Airway epithelial cell (primary cell): ENCODE measurements at places on chromosomes 6 and 20. TPM values are rescaled to one million over a fixed set of nuclear protein-coding genes. Genes with fewer than 3 reads are reported as not detected.

DNAH8 gene
- total RNA-seq, result not detected in 2 replicates

HELZ2 gene
- 21.7 and 26.6 TPM in 2 replicates for total RNA-seq

CCN5 gene
- 0.28 and 0.63 TPM in 2 replicates for total RNA-seq

CPXM1 gene
- not detected in 2 replicates for total RNA-seq

SMOC2 gene
- 0.33 and 1.1 TPM in 2 replicates for total RNA-seq

FOXS1 gene
- not detected in 2 replicates for total RNA-seq

AKAP12 gene
- 7.0 and 8.6 TPM in 2 replicates for total RNA-seq

MCCD1 gene
- total RNA-seq, result not detected in 2 replicates

SRMS gene
- total RNA-seq, result 0.35 TPM in 1 of 2 replicates, not detected in the other

HECA gene
- 8.8 and 11.6 TPM in 2 replicates for total RNA-seq

PPP1R14C gene
- 89.3 and 94.6 TPM in 2 replicates for total RNA-seq

KCNK16 gene
- not detected in 2 replicates for total RNA-seq

CCN6 gene
- 0.14 and 0.88 TPM in 2 replicates for total RNA-seq

PLN gene
- total RNA-seq, result not detected in 2 replicates

DUSP15 gene
- total RNA-seq, result not detected in 2 replicates

ANGPT4 gene
- not detected in 2 replicates for total RNA-seq

WASF1 gene
- 18.0 and 23.3 TPM in 2 replicates for total RNA-seq

ACTL10 gene
- total RNA-seq, result 2.8 and 3.2 TPM in 2 replicates

TINAG gene
- not detected in 2 replicates for total RNA-seq

OTOR gene
- not detected in 2 replicates for total RNA-seq

FERMT1 gene
- 26.7 and 37.3 TPM in 2 replicates for total RNA-seq

ELOVL4 gene
- 8.8 and 15.4 TPM in 2 replicates for total RNA-seq

ADGRF4 gene
- total RNA-seq, result 13.7 and 18.3 TPM in 2 replicates

SOBP gene
- 0.19 and 0.99 TPM in 2 replicates for total RNA-seq

RAB44 gene
- total RNA-seq, result 0.07 and 0.19 TPM in 2 replicates

WFDC6 gene
- not detected in 2 replicates for total RNA-seq

TAP2 gene
- 16.2 and 16.4 TPM in 2 replicates for total RNA-seq

MATN4 gene
- 0.05 TPM in 1 of 2 replicates, not detected in the other for total RNA-seq

MAP3K5 gene
- total RNA-seq, result 8.8 and 8.9 TPM in 2 replicates

FOXC1 gene
- 7.9 and 11.6 TPM in 2 replicates for total RNA-seq

C4B gene
- 0.09 and 1.1 TPM in 2 replicates for total RNA-seq

CRISP3 gene
- 0.09 and 0.35 TPM in 2 replicates for total RNA-seq
